ENCODE measurements at places on chromosomes 13 and 19.

DNA sequence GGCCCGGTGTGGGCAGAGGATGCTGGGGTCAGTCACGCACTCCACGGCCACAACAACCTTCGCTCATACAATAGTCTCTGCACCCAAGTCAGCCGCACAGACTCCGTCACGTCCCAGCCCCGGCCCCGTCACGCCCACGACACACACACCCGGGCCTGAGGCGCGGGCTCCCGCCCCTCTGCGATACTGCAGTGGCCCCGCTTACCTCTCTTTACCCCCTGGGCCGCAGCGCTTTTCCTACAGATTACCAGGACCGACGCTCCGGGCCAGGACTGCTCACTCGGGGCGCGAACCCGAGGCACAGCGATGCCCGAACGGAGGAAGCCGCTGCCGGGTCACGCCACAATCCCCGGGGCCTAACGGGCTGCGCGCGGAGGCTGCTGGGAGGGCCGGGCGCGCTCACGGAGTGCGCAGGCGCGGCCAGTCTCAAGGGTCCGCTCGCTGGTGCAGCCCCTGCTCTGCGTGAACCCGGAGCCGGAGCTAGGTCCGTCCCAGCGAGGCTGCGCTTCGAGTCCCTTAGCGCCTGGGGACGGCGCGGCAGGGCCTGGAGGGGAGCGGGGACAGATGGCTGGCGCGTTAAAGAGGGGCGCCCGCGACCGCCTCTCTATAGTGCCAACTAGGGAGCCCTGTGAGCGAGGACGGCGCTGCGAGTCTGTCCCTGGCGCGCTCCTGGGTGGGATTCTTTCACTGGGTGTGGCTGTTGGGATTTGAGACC lies at the start of gene ZFP82:
TSS of gene ZFP82 (minus strand) at position 358 of the 715 bp plus-strand sequence. CDS start 8,855 bp downstream, outside the sequence.
- peak; percentile 58 for DNase-seq

- DNase-seq = no peak
Measured at GRCh38 chr13:98542568-98543377, 34.1 kb downstream of the STK24 start.

DNA sequence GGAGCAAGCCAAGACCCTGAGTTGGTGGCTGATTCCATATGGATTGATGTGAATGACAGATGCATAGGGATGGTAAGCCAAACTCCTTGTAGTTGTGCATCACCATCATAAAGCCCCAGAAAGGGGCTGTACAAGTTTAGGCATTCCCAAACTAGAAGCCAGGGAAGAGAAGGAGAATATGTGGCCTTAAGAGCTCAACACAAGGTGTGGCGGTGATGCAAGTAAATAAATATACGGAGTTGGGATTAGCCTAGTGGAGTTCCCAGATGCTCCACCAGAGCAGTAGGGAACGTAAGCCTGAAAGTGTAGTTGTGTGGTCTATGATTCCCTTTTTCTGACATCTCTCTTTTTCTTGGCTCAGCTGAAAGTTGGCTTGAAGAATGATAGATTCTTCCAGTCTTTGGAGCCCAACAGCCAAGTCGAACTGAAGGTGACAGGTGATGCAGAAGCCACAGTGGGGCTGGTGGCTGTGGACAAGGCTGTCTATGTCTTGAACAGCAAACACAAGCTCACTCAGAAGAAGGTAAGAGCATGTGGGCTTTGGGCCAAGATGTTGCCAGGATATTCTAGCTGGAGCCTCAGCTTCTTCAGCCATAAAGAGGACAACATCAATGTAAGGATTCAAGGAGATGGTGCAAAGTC lies 30.1 kb downstream of the RDH8 start:
- no peak for DNase-seq

DNA sequence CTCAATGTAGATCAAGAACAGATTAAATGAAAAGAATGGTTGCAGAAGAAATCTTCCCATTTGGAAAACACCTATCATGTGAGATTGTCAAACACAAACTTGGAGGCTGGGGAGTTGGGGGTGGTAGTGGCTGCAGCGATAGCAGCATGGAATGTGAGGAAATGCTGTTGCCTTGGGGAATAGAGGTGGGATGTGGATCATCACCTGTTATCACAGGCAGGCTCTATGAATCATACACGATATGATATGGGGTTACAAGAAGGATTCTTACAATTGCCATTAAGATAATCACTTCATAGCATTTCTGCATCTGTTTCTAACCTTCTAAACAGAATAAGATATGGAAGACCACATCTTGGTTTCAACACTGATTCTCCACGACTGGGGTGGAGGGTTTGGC lies 88.7 kb downstream of the RNASEH2B start:
- no peak for DNase-seq

- DNase-seq = no peak
Measured at GRCh38 chr19:42531313-42531712, 3.0 kb upstream of the CEACAM1 start.

DNA sequence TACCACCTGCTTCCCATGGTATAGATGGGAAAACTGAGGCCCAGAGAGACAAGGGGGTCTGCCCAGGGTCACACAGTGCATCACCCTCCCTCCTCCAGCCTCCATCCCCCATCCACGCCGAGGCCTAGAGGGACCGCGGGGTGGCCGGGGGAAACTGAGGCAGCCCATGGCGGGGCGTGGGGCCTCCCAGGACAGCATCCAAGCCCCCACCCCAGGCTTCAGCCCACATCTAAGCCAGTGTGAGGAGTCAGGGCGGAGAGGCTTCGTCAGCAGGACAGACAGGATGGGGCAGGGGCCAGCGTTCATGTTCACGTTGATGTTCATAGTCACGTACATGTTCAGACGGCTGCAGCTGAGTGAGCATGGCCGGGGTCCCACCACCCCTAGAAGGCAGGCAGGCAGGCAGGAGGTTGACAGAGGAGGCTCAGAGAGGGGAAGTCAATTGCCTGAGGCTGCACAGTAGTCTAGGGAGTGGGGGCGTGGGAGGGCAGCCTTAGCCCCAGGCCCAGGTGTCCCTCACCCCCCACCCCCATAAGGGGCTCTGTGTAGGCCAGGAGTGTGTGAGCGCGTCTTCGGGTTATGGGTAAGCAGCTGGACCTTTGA lies 23.3 kb downstream of the SMIM24 start:
- DNase-seq = no peak

GRCh38 chr19:2332341-2333026 lies 4.0 kb downstream of the SPPL2B start:
- DNase-seq = no peak

DNA sequence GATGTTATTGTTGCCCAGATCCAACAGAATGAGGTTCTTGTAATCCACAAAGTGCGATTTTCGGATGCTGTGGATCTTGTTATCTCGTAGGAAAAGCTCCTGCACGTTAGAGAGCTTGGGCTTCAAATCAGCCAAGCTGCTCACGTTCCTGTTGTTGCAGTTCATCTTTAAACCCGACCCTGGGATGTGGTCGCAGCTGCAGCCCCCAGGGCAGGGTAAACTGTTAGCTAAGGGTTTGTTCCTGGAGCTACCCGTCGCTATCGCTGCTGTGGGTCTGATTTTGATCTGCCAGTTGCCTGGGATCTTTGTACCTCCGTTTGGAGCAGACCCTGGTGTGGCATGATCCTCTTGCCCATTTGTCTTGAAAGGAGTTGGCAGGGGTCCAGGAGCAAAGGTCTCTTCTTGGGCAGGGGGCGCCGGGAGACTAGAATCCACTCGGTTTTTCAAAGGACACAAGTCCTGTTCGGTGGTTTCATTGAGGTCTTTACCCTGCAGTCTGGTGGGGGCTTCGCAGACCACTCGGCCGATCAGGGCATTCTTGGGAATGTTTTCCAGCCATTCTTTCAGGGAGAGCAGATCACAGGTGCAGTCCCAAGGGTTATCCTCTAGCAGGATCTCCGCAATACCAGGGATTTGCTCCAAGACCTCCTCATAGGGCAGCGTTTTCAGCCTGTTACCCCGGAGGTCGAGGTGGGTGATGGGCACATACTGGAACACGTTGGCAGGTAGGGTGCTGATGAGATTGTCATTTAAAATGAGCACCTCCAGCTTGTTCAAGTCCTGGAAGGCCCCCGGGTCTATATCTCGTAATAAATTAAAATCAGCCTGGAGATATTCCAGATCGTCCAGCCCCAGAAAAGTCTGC lies 1.8 kb downstream of the SLITRK1 start:
- no peak for DNase-seq

DNA sequence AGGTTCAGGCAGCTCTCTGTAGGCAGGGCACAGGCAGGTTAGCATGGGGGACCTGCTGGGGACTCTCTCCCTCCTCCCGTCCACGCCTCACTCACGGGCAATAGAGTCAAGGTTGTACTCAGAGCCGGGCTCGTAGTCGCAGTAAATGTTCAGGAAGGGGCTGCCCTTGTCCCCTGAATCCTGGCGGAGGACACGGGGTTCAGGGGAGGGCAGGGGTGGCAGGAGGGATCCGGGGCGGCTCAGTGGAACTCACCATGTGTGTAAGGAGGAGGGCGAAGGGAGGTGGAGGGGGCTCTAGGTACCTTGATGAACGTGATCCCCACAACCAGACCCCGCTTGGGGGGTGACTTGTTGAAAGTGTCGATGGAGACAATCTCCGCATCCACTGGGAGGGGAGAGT lies 819 bp downstream of the KPTN start:
- DNase-seq = no peak

DNA sequence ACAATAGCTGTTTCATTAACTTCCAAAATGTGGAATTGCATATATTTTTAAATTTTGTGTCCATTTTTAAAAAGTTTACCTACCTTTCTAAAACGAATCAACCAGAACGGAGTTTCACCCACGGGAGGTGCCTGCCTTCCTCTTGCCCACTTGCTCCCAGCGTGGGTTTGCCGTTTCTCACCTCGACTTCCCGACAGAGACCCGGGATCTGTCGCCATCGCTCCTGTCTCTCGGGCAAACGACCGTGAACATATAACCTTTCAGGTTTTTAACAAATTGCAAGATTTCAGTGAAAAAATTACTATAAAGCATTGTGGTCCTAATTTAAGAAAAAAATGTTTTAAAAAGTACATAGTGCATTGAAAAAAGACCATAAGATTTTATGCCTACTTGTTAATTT lies 4.2 kb downstream of the TMEM255B start:
- DNase-seq = no peak

- DNase-seq = no peak
Measured at GRCh38 chr19:30656520-30657100, 284.4 kb downstream of the ZNF536 start.

- no peak for DNase-seq
Measured at GRCh38 chr19:7887408-7888144, 734 bp upstream of the LRRC8E start.
